Astrocyte (in vitro differentiated cells and primary cell): ENCODE measurements at places on chromosomes 5 and 9. TPM values are rescaled to one million over a fixed set of nuclear protein-coding genes. Genes with fewer than 3 reads are reported as not detected.

DNA sequence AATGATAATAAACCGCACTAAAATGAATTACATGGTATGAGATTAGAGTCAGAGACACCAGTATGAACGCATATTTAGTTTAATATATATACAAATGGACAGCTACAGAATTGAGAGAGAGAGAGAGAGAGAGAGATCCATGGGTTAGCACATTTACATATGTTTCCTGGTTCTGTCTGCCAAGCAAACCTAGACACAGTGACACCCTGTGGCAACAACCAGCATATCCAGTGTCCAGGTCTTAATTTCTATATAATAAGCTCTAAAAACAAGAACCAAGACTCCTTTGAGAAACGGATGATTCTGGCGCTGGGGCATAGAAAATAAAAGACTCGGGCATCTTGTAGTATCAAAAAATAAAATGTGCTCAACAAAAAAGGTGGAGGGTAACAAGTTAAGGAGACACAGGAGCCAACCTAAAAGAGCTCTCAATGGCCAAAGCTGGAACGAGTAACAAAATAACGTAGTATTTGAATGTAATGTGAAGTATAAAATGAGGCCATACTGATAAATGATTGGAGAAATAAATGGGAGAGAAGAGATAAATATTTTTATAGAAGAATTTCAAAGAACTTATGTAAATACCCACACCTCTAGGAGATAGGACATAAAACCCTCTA lies 84.5 kb downstream of the RFX3 start:
- peak; percentile 39 for DNase-seq

- no peak for DNase-seq
Measured at GRCh38 chr9:7097040-7097715, 339.4 kb downstream of the KDM4C start.

Gene HMCN2
- total RNA-seq, result 1.6 and 3.2 TPM in 2 replicates

Gene SPINK7
- total RNA-seq, result not detected in 2 replicates

Gene TCF7
- 2.6 TPM in 2 replicates for total RNA-seq
